ENCODE measurements at places on chromosomes 11 and 22.

DNA sequence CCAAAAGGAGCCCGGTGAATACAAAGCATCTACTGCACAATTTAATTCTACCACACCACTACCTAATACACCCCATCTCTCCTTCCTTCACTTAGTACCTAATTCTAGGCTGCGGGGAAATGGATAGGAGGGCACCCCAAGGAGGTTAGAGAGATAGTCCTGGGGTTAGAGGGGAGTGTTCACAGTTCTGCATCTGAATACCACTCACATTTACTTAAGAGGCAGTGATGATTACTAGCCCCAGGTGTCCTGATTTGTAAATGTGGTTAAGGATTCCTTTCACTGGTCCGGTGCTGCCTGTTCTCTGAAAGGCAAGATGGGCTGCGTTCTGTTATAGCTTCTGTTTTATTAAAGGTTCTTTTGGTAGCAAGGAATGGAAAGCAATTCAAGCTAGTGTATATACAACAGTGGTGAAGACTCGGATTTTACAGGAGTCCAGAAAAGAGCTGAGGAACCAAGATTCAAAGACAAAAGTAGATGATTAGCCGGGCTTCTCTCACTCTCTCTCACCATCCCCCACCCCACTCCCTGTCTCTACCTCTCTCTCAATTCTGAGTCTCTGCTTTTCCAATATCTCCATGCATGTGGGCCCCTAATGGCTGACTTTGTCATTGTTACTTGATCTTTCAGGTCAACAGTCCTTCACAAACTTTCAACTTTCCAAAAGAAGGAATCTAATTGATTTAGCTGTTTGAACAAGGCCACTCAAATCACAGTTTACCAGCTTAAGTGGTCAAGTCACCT is 8.7 kb upstream of the KCNA4 start:
- no peaks in the 10 kb centered on the region for H3K4me1 ChIP-seq
- no peak overlapping the region for H3K27ac ChIP-seq
- H3K4me3 ChIP-seq, result no peak overlapping the region
- DNase-seq, result no peak
- H3K27me3 ChIP-seq, result no peaks in the 10 kb centered on the region

GRCh38 chr11:128551611-128552335 is 35.6 kb downstream of the ETS1 start:
- peaks cover 7% of the 10 kb centered on the region for H3K4me1 ChIP-seq
- H3K36me3 ChIP-seq, result no peaks in the 10 kb centered on the region
- no peaks in the 10 kb centered on the region for H3K27me3 ChIP-seq
- no peak overlapping the region for H3K4me3 ChIP-seq
- DNase-seq, result no peak

GRCh38 chr11:104487046-104487806 is 323.3 kb upstream of the PDGFD start:
- H3K27me3 ChIP-seq, result no peaks in the 10 kb centered on the region
- peak; percentile 12 for DNase-seq
- H3K36me3 ChIP-seq, result no peaks in the 10 kb centered on the region
- H3K4me1 ChIP-seq, result no peaks in the 10 kb centered on the region
- H3K4me3 ChIP-seq, result no peak overlapping the region
- no peak overlapping the region for H3K27ac ChIP-seq

DNA sequence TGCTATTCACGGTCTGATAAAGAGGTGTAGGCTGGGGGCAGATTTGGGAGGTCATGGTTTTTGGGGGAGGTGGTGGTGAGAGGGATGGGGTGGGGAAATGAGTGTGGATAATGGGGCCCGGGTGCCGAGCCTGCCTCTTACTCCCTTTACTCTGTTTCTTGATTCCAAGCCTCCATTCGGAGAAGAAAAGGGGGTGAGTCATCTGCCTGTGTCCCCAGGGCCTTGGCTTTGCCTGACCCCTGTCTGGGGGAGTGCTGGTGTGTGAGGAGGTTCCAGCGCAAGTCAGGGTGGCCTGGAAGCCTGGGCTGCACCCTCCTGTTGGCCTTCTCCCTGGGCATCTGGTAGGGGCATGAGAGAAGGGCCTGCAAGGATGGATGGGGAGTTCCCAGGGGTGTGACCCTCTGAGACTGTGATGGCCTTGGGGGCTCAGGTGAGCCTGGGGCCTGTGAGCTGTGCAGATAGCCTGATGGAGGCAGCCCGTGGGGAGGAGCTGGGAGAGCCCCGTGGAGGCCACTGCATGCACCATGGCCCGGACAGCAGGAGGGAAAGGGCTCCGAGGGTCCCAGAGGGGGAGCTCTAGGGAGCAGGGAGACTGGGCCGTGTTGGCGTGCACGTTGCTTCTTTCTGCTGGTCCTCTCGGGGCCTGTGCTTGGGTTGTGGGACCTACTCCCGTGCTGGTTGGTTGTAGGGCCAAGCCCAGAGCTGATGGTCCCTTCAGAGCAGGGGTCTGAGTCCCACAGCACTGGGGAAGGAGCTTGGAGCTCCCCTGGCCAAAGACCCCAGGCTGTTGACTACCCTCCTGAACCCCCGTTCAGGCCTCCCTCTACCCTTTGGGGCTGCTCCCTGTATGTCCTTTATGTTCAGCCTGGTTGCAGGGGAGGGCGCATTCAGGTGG is 26.3 kb upstream of the ACR start:
- H3K36me3 ChIP-seq, result no peaks in the 10 kb centered on the region
- H3K27me3 ChIP-seq, result no peaks in the 10 kb centered on the region
- no peak overlapping the region for H3K4me3 ChIP-seq
- H3K27ac ChIP-seq, result no peak overlapping the region

DNA sequence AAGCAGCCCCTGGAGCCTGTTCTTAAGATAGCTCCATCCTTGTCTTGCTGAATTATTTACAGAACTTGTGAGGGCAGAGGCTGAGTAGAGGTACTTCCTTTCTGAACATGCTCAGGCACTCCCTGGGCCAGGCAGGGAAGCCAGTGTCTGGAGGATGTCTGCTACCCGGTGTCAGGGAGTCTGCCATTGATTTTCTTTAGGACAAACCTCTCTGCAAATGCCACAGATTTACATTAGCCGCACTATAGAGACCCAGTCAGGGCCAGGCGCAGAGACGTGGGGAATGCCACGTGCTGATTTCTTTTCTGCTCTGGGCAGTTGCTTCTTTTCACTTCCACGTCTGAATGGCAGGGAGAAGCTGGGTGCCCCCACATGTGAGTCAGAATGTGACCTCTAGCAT is 585.5 kb downstream of the NTM start:
- no peak overlapping the region for H3K27ac ChIP-seq
- H3K4me1 ChIP-seq, result peaks cover 5% of the 10 kb centered on the region
- no peaks in the 10 kb centered on the region for H3K36me3 ChIP-seq
- peak; percentile 3 for DNase-seq

DNA sequence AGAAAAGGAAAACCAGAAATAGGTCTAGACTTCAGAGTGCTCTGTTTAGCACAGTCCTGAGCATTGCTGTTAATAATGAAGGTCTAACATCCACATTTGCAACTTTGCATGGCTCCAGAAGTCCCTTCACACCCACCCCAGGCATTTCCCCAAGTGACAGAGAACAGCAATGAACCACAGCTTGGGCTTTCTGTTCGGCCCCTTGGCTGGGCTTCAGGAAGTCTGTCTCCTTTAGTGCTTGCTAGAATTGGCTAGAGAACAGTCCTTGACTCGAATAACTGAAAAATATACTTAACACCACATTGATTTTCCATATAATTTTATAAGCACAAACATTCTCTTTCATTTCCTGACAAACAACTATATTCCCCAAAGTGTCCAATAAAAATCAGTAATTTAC is 29.3 kb upstream of the TENM4 start:
- no peaks in the 10 kb centered on the region for H3K4me1 ChIP-seq
- DNase-seq, result no peak
- H3K4me3 ChIP-seq, result no peak overlapping the region
- H3K27ac ChIP-seq, result no peak overlapping the region
- no peaks in the 10 kb centered on the region for H3K36me3 ChIP-seq

- no peaks in the 10 kb centered on the region for H3K4me1 ChIP-seq
- H3K36me3 ChIP-seq, result no peaks in the 10 kb centered on the region
- no peak overlapping the region for H3K4me3 ChIP-seq
- no peak overlapping the region for H3K27ac ChIP-seq
Measured at GRCh38 chr22:19810381-19811201, 44.1 kb downstream of the GNB1L start.

DNA sequence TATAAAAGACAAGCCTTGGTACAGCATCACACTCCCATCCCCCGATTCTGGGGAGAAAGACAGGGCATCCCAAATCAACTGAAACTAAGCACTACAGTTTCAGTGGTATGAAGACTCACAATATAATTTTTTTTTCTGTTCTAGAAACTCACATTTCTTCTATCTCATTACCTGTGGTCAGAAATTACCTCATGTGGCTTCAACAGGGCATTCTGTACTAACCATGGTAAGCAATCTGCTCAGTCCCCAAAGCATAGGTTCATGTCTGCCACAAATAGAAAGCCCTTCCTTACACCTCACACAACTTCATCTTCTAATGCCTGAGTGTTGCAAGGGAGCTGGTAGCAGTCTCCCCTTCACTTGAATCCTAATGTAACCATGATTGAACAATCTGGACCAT is 147.4 kb upstream of the POU2AF2 start:
- no peak overlapping the region for H3K27ac ChIP-seq
- H3K36me3 ChIP-seq, result no peaks in the 10 kb centered on the region
- no peak for DNase-seq
- H3K27me3 ChIP-seq, result no peaks in the 10 kb centered on the region

DNA sequence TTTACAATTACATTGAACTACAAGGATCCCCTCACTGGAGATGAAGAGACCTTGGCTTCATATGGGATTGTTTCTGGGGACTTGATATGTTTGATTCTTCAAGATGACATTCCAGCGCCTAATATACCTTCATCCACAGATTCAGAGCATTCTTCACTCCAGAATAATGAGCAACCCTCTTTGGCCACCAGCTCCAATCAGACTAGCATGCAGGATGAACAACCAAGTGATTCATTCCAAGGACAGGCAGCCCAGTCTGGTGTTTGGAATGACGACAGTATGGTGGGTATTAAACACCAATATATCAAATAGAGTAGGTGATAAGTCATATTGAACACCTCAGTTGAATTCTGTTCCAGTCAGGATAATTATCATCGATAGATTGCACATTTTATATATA is 4.4 kb downstream of the FBXO7 start:
- H3K4me3 ChIP-seq, result no peak overlapping the region
- peak; percentile 50 for DNase-seq
- no peaks in the 10 kb centered on the region for H3K27me3 ChIP-seq

- H3K27me3 ChIP-seq, result no peaks in the 10 kb centered on the region
- peaks cover 4% of the 10 kb centered on the region for H3K4me1 ChIP-seq
- no peak for DNase-seq
- no peak overlapping the region for H3K4me3 ChIP-seq
- no peaks in the 10 kb centered on the region for H3K36me3 ChIP-seq
- no peak overlapping the region for H3K27ac ChIP-seq
Measured at GRCh38 chr22:23683545-23683944, 7.3 kb upstream of the RGL4 start.

DNA sequence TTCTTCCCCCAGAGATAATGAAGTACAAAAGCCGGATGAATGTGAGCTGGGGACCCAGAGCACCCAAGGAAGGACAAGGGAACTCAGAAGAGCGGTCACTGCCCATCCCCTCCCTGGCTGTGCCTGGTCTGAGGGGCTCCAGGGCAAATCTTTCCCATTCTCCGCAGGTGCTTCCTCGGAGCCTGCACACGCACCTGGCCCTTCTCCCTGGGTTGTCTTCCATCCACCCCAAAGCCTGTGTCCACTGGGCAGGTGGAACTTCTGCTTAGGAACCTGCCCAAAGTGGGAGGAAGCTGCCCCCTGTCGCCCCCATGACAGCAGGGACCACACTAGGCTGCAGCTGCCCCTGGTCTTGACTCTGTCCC is 121.0 kb upstream of the FGF3 start:
- peaks cover 4% of the 10 kb centered on the region for H3K4me1 ChIP-seq
- H3K27me3 ChIP-seq, result peaks cover 4% of the 10 kb centered on the region
- no peaks in the 10 kb centered on the region for H3K36me3 ChIP-seq
- DNase-seq, result no peak
- H3K27ac ChIP-seq, result no peak overlapping the region
- H3K4me3 ChIP-seq, result no peak overlapping the region

DNA sequence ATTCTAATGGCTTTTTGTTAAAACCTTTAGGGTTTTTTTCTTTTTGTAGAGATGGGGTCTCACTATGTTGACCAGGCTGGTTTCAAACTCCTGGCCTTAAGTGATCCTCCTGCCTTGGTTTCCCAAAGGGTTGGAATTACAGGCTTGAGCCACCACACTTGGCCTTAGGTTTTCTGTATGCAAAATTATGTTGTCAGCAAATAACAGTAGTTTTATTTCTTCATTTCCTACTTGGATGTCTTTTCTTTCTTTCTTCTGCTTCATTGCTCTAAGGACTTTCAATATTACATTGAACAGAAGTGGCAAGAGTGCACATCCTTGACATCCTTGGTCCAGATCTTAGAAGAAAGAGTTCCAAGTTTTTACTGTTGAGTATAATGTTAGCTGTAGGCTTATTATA is 52.8 kb downstream of the CCDC81 start:
- no peaks in the 10 kb centered on the region for H3K36me3 ChIP-seq
- H3K27me3 ChIP-seq, result no peaks in the 10 kb centered on the region
- H3K4me3 ChIP-seq, result no peak overlapping the region
- H3K4me1 ChIP-seq, result no peaks in the 10 kb centered on the region
- no peak overlapping the region for H3K27ac ChIP-seq
- DNase-seq, result no peak

- DNase-seq, result no peak
- H3K36me3 ChIP-seq, result no peaks in the 10 kb centered on the region
- no peak overlapping the region for H3K27ac ChIP-seq
- no peak overlapping the region for H3K4me3 ChIP-seq
- H3K4me1 ChIP-seq, result peaks cover 4% of the 10 kb centered on the region
- H3K27me3 ChIP-seq, result peaks cover 11% of the 10 kb centered on the region
Measured at GRCh38 chr11:57475671-57476046, 15.3 kb downstream of the RTN4RL2 start.

DNA sequence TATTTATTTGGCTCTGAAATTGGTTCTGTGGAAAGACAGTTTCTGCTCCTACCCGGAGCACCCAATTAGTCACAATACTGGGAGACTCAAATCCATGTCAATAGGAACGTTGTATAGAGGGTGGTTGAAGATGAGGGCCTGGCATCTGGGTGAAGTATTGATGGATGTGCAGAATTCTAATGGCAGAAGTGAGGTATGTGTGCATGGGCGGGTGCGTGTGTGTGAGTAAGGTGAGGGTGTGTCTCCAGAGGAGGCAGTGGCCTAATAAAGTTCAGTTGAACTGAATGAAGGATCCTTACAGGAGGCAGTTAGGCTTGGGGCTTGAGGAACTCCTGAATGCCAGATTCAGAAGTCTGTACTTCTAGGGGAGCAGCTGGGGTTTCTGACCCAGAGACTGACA is 71.8 kb upstream of the B3GAT1 start:
- no peak overlapping the region for H3K4me3 ChIP-seq
- no peaks in the 10 kb centered on the region for H3K36me3 ChIP-seq
- no peaks in the 10 kb centered on the region for H3K4me1 ChIP-seq
- no peaks in the 10 kb centered on the region for H3K27me3 ChIP-seq
- DNase-seq, result no peak
- no peak overlapping the region for H3K27ac ChIP-seq

Data from fibroblast of lung (primary cell).